ENCODE measurements at places on chromosomes 5 and 9.

- no peak for DNase-seq
Observed at GRCh38 chr9:27634879-27635278, 61.6 kb upstream of the C9orf72 start.

- no peak for DNase-seq
Observed at GRCh38 chr9:135746565-135746964, 44.6 kb downstream of the KCNT1 start.

- no peak for DNase-seq
Observed at GRCh38 chr5:136511046-136511445, 145.7 kb upstream of the TRPC7 start.

DNA sequence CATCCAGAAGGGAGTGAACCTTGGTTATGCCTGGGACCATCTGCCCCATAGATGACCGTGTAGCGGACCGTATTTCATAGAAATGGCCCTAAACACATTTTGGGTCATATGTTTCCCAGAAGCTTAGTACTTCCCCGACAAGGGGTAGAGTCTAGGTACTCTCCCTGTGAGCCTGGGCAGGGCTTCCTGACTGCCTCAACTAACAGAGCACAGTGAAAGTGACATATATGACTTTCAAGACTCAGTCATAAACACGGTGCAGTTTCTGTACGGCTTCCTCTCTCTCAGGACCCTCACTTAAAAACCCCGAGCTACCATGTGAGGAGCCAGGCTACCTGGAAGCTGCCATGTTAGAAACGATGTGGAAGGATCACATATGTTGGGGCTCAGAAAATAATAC, 20.9 kb downstream of the C9orf57 start:
- DNase-seq: no peak

- DNase-seq: no peak
Observed at GRCh38 chr9:114193090-114193489, 37.8 kb downstream of the COL27A1 start.

- no peak for DNase-seq
Observed at GRCh38 chr5:33328818-33329217, 111.9 kb upstream of the TARS1 start.

DNA sequence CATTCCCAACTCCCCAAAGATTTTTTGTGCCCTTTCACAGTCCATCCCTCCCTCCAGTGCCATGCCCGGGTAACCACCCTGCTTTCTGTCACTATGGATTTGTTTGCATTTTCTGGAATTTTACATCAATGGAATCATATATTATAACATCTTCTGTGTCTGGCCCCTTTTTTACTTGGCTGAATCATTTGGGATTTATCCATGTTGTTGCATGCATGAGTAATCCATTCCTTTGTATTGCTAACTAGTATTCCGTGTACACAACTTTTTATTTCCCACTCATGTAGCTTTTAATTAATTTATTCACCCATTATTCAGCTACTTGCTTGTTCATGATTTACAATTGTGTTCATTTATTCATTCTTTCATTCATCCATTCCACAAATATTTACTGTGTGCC, 94.1 kb downstream of the FGF18 start:
- DNase-seq: peak; percentile 19

- DNase-seq: peak; percentile 57
Observed at GRCh38 chr9:36625006-36625615, 52.4 kb downstream of the MELK start.

GRCh38 chr9:19999491-20000057, 210.7 kb upstream of the SLC24A2 start:
- peak; percentile 90 for DNase-seq

- DNase-seq: no peak
Observed at GRCh38 chr9:133705576-133705975, 32.6 kb downstream of the SARDH start.
